ENCODE measurements at places on chromosomes 6 and 20.

DNA sequence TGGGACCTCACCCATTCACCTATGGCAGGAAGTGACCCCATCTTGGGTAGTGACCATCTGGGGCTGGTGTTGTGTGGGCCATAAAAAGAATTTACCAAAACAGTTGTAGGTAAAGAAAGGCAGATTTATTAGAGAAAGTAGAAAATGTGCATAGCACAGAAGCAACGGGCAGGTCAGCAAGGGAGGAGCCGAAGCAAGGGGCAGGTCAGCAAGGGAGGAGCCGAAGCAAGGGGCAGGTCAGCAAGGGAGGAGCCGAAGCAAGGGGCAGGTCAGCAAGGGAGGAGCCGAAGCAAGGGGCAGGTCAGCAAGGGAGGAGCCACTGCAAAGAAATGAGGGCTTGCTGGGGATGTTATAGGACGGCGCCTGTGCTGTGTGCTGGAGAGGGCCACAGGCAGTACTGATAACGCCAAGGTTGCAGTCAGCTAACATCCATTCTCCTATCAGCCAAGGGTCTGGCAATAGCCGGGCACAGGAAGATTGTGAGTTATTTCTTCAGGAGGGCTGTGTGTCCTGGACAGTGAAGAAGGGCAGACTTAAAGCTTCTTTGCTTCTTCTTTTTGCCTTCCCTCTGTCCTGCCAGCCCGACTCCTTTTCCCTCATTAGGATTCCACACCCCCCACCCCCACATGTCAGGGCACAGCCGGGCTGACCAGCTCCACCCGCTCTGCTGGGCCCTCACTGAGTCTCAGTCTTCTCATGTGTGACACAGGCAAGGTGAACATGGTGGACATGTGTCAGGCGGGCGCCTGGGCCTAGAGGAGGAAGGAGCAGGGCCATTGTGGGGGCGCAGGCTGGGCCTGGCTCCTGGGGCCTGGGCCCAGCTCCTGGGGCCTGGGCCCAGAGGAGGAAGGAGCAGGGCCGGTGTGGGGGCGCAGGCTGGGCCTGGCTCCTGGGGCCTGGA lies 31.6 kb upstream of the CHRNA4 start:
- no peaks in the 10 kb centered on the region for H3K4me1 ChIP-seq
- no peak overlapping the region for H3K27ac ChIP-seq
- H3K4me3 ChIP-seq: no peak overlapping the region
- no peak for DNase-seq

DNA sequence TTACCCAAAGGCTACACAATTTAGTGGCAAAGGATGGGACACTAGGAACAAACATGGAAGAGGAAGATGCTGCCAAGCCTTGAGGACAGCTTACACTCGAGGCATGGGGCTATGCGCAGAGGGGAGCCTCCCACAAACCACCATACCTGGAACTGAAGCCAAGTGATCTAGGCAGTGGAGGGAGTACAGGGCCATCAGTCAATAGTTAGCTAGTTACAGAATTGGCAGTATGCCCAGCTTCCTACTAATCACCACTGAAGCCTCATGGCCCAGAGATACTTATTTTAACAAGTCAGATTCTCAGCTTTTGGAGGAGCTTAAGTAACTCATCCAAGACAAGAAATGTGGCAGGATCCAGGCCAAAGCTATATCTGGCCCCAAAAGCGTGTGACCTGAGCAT lies 226.6 kb upstream of the MOCS1 start:
- no peaks in the 10 kb centered on the region for H3K27me3 ChIP-seq
- H3K27ac ChIP-seq: no peak overlapping the region
- no peak overlapping the region for H3K4me3 ChIP-seq
- no peaks in the 10 kb centered on the region for H3K36me3 ChIP-seq
- no peak for DNase-seq
- no peaks in the 10 kb centered on the region for H3K4me1 ChIP-seq

GRCh38 chr6:133635447-133635846 lies 253.5 kb upstream of the TCF21 start:
- H3K4me3 ChIP-seq: no peak overlapping the region
- no peaks in the 10 kb centered on the region for H3K4me1 ChIP-seq
- DNase-seq: no peak
- H3K27ac ChIP-seq: no peak overlapping the region

- DNase-seq: no peak
- no peaks in the 10 kb centered on the region for H3K4me1 ChIP-seq
- no peaks in the 10 kb centered on the region for H3K36me3 ChIP-seq
- no peaks in the 10 kb centered on the region for H3K27me3 ChIP-seq
- peak overlapping the region; percentile 14 for H3K27ac ChIP-seq
These were observed 669.3 kb upstream of the GJE1 start for GRCh38 chr6:141463237-141463977.

- H3K27me3 ChIP-seq: no peaks in the 10 kb centered on the region
- no peak overlapping the region for H3K27ac ChIP-seq
- H3K4me1 ChIP-seq: peaks cover 7% of the 10 kb centered on the region
- no peaks in the 10 kb centered on the region for H3K36me3 ChIP-seq
- H3K4me3 ChIP-seq: no peak overlapping the region
These were observed 103.4 kb downstream of the RTN4IP1 start for GRCh38 chr6:106525882-106526275.

DNA sequence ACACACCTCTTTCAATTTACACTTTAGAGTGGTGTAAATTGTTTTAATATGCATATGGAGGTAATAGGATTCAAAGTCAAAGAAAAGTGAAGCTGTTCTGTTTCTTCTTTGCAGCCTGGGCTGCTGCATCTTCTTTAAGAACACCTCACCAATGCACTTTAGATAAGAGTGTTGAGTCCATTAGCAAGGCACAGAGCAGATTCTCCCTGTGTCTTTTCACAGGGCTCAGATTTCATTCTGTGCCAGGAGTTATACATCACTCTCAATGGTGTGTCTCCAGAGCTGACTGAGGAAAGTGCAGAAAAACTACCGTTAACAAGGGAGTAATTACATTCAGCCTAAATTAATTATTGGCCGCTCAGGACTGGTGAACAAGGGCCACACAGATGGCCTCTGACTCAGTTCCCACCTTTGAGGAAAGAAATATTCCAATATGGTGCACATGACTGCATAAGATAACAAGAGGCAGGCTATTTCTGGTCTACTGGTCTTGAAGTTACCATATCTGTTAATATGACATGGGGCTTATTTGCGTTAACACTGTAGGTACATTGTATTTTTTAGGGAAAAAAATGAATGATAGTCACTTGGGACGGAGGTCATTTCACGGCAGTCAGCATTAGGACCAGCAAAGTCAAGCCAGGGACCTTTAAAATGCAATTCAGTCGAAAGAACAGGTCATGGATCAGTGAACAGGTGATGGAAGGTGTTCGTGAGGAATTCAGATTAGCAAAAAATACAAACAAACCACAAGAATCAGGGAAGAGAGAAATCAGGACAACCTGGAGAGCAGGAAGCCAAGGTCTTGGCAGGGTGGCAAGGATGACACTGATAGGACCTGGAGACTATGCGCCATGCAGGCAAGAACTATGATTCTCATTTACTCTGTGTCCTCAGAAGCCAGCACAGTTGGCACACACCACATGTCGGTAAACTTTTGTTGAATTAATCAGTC lies 203.7 kb downstream of the TBX18 start:
- H3K4me3 ChIP-seq: no peak overlapping the region
- no peaks in the 10 kb centered on the region for H3K36me3 ChIP-seq
- no peaks in the 10 kb centered on the region for H3K4me1 ChIP-seq

DNA sequence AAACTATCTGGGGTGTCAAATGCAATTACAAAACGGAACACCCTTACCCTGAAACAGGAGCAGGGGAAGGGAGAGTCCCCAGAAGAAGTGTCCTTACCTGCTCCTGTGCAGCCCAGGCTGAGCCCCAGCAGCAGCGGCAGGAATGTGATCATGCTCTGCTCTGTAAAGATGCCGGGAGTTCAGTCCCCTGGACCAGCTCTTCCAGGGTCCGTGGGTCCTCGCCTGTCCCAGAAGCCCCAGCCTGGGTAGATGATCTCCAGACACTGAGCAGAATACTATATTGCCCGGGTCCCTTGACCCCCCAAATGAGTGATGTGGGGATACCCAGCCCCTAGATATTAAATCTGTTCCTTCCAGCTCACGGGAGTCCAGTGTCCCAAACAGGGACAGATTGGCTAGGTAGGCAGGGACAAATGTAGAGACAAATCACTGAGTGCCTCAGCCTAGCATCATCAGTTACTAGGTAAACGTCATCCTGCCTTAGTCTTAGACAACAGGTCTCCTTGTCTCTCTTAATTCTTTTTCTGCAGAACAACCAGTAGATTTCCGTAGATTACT lies at the start of gene HLA-DMB:
HLA-DMB (minus strand) TSS at position 373 of the 558 bp plus-strand sequence; CDS start at position 152, 221 bp downstream.
- peak within 1 kb of the TSS; percentile 78 for H3K27ac ChIP-seq
- peak within 1 kb of the TSS; percentile 36 for H3K4me3 ChIP-seq
- H3K36me3 ChIP-seq: peaks cover 5% of the 10 kb centered on the region
- peak; percentile 38 for DNase-seq
- no peaks in the 10 kb centered on the region for H3K27me3 ChIP-seq

DNA sequence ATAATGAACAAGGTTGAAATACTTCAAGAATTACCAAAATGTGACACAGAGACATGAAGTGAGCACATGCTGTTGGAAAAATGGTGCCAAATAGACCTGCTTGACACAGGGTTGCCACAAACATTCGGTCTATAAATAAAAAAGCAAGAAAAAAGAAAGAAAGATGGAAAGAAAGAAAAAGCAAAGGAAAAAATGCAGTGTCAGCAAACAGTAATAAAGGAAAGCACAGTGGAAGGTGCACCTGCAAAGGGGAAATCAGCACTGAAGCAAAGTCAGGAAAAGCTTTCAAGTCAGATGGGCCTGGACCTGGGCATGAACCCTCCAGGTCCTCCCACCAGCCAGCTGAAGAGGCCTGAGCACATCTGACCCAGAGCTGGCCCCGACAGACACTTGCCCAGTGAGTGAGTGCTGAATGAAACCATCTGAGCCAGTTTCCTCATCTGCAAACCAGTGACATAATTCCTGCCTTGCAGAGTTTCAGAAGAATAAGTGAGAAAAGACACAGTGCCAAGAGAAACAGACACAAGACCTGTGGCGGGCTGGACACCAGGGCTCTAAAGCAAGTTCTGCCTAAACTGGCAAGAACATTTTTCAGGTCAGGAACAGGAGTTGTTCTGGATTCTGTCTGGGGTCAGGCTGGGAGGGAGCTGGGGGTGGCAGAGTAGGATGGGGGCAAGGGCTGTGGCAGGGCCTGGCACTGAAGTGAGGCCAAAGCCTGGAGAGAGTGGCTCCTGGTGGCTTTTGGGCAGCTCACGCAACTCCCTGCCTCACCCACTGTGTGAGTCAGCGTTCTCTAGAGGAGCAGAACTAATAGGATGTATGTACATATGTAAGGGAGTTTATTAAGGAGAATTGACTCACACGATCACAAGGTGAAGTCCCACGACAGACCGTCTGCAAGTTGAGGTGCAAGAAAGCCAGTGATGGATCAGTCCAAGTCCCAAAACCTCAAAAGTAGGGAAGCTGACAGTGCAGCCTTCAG lies 23.9 kb upstream of the MICB start:
- peaks cover 25% of the 10 kb centered on the region for H3K4me1 ChIP-seq
- H3K27me3 ChIP-seq: no peaks in the 10 kb centered on the region
- H3K36me3 ChIP-seq: no peaks in the 10 kb centered on the region
- no peak overlapping the region for H3K4me3 ChIP-seq
- no peak for DNase-seq
- H3K27ac ChIP-seq: no peak overlapping the region

GRCh38 chr20:38245753-38246152 lies 14.8 kb downstream of the KIAA1755 start:
- DNase-seq: no peak
- H3K27ac ChIP-seq: no peak overlapping the region
- peaks cover 7% of the 10 kb centered on the region for H3K27me3 ChIP-seq
- H3K36me3 ChIP-seq: no peaks in the 10 kb centered on the region

- no peaks in the 10 kb centered on the region for H3K36me3 ChIP-seq
- H3K27me3 ChIP-seq: no peaks in the 10 kb centered on the region
- H3K27ac ChIP-seq: peak overlapping the region; percentile 49
- DNase-seq: no peak
These were observed 173.2 kb downstream of the CDH26 start for GRCh38 chr20:60131375-60131774.

DNA sequence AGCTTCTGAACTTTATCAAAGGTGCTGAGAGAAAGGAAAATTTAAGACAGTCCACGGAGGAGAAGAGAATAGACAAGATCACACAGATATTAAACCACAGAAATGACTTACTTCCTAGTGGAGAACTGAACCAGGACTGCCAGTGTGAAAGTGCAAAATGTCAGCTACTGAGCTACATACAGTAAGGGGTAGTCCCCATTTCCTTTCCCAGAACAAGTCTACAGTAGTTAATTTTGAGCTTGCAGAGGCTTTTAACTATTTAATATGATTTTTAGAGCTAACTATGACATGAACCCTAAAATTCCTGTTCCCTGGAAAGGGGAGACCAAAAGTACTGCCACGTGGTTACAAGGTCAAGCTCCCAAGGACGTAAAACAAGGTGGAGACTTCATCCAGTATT lies 45.1 kb downstream of the CEP85L start:
- no peaks in the 10 kb centered on the region for H3K27me3 ChIP-seq
- H3K27ac ChIP-seq: no peak overlapping the region
- no peak overlapping the region for H3K4me3 ChIP-seq
- H3K36me3 ChIP-seq: no peaks in the 10 kb centered on the region

DNA sequence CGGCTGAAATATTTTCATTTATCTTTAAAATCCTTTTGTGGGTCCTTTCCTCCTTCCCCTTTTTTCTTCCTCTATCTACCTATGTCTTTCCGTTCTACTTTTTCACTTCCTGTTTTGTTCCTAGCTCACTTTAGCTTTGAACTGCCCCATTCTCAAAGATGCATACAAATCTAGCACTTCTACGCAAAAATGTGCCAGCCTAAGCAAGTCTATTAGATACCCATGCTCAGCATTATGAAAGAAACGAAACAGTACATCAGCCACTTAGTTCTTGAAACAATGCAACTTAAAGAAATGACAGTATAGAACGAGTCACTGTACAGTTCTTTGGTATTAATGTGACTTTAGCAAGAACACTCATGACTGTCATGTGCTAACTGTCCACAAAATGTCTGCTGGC lies 47.3 kb upstream of the MARCKS start:
- no peak overlapping the region for H3K4me3 ChIP-seq
- no peaks in the 10 kb centered on the region for H3K36me3 ChIP-seq
- no peaks in the 10 kb centered on the region for H3K27me3 ChIP-seq

GRCh38 chr6:168866534-168866933 lies 387.1 kb downstream of the THBS2 start:
- H3K36me3 ChIP-seq: no peaks in the 10 kb centered on the region
- peaks cover 8% of the 10 kb centered on the region for H3K27me3 ChIP-seq
- no peaks in the 10 kb centered on the region for H3K4me1 ChIP-seq
- H3K4me3 ChIP-seq: no peak overlapping the region
- no peak overlapping the region for H3K27ac ChIP-seq

DNA sequence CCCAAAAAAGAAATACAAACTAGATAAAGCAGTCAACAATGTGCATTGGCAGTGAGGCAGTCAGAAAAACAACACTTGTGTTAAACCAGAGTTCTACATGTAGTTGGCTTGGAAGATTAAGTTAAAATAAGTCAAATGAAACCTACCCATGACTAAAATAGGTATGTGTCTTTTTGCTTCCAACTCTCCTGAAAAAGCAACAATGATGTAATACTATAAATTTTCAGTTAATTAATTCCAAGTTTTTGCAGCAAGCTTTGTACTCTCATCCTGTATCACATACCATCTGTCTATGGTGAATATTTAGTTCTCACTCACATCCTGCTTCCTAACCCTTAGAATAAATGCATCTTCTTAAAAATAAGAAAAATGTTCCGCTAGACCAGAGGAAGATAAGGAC lies 261.5 kb downstream of the KIF16B start:
- H3K36me3 ChIP-seq: peaks cover 8% of the 10 kb centered on the region
- H3K4me1 ChIP-seq: no peaks in the 10 kb centered on the region
- no peak overlapping the region for H3K27ac ChIP-seq
- DNase-seq: no peak
- no peak overlapping the region for H3K4me3 ChIP-seq

Measured in left lung (tissue), 14 donors.